ENCODE measurements at places on chromosomes 12 and 14. TPM values are rescaled to one million over a fixed set of nuclear protein-coding genes. Genes with fewer than 3 reads are reported as not detected.

- DNase-seq: no peak
Observed at GRCh38 chr12:94710933-94711332, 60.6 kb upstream of the TMCC3 start.

RFLNA gene
- total RNA-seq: 0.54 TPM

DNA sequence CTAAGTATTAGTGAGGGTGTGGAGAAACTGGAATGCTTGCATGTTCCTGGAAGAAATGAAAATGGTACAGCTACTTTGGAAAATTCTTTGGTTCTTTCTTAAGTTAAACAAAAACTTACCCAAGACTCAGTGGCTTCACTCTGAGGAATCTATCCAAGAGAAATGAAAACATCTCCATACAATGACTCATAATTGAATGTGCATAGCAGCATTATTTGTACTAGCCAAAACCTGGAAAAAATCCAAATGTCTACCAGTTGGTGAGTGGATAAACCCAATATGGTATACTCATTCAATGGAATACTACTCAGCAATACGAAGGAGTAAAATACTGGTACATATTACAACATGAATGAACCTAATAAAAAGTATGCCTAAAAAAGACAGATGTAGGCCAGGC is 18.0 kb upstream of the CRACR2A start:
- DNase-seq: peak; percentile 12

DNA sequence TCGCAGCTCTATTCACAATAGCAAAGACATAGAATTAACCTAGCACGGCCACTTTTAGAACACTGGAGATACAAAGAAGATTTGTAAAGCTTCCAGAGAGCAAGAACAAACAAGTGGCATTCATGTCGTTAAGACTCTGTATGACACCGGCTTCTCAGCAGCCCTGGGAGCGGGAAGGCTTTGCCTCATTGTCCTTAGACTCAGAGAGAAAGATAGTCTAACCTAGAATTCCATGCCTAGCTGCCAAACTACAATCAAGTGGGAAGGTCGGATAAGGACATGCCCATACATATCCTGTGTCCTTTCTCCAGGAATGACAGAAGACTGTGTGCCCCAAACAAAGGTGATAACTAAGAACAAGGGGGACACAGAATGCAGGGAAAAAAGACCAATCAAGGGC is 1038.3 kb downstream of the BCL11B start:
- no peak for DNase-seq

- no peak for DNase-seq
Observed at GRCh38 chr12:46150735-46151134, 118.1 kb downstream of the SLC38A1 start.
